ENCODE measurements at places on chromosomes 6 and 20.

- DNase-seq, result no peak
Observed at GRCh38 chr20:59776059-59776603, 157.3 kb downstream of the SYCP2 start.

GRCh38 chr6:54624779-54625178 is 221.8 kb upstream of the FAM83B start:
- no peak for DNase-seq

GRCh38 chr20:37494796-37495195 is 26.3 kb upstream of the NNAT start:
- DNase-seq, result no peak

GRCh38 chr6:38051819-38052434 is 232.4 kb downstream of the ZFAND3 start:
- no peak for DNase-seq

DNA sequence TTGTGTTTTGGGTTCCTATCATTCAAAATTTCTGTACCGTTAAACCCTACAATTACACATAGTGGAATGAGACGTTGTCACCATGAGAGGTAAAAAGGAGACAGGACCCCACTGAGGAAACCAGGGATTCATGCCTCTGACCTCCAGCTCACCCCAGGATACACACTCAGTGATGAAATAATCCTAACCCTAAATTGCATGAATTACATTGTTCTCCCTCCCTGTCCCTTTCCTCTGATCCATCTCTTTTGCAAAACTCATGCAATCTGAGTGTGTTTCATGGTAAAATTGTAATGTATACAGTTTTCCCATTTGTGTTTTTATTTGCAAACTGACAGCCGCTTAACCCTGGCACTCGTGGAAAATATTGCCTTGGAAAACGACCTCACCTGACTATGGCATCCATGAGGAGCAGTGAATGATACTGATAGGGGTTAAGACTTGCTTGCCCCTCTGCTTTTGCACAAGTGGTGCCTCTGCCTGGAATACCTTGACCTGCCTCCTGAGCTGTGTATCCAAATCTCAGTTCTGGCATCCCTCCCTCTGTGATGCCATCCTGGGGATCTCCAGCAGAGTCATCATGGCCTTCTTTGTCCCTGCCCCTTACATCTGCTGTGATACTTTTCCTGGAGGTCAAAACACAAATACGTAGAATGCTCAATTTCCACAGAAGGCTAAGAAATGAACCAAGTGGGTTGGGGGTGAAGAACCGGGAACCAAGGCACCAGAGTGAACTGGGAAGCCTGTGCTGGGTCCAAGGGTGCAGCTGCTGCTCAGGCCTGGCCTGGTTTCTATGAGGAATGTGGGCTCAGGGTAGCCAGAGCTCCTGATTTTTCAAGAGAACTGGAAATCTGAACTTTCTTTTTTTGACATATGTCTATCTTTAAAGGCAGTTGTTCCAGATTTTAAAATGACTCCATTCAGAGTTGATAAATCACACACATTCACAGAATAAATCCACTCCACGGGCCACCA is 211.6 kb upstream of the ZNF217 start:
- DNase-seq, result no peak

- no peak for DNase-seq
Observed at GRCh38 chr6:112710710-112711109, 363.6 kb downstream of the RFPL4B start.
